ENCODE measurements at places on chromosomes 2 and 18.

DNA sequence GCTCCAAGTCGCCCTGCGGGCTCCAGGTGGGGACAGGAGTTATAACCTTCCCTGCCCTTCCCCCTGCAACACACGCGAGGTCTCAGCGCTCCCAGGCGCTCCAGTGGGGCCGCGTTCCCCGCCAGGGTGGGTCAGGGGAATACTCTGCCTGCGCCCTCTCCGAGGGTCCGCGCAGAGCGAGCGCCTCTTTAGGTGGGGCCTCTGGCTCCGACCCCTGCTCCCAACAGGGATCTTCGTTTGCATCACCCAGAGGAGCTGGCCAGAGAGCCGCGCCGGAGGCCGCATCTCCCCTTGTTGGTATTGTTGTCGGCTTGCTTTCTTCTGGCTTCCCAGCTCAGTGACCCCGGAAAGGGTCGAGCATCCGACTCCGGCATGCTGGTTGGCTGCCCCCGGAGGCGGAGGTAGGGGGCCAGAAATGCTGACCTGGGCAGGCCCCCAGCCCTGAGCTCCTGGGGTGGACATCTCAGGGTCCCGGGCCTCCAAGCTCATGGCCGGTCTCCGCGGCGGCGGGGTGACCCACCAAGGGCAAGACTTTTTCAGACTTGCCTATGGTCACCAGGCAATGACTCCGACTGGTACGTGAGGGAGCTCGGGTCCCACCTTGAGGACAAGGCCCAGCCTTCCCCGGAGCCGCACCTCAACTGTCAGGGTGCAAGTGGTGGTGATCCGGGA, 11.2 kb upstream of the EN1 start:
- DNase-seq: no peak

DNA sequence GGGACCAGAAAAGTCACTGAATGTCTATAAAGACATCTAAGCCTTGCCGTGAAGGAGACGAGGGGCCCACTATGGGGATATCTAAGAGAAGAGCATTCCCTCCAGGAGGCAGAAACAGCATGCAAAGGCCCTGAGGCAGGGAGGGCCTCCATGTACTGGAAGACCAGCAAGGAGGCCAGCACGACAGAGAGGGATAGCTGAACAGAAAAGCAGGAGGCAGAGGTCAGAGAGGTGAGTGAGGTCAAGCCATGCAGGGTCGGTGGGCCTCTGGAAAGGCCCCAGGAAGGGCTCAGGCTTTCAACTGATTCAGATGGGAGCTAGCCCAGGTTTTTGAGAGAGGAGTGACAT, 5.7 kb downstream of the TRABD2A start:
- DNase-seq: no peak

DNA sequence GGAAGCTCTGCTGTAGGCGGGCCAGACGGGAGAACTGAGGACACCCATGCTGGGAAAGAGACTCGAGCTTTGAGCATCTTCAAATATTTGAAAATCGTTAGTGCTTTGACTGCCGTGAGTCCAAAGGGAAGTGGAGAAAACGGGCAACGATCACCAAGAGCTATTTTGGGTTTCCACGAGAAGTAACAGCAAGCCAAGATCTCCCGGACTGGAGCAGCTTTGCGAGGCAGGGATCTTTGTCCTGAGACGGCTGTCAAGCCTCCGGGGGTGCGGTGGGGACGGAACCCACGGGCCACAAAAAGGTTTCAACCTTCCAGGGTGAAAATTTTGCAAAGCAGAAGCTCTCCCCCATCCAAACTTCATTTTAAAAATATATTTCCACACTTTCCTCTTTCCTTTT, 195.8 kb downstream of the NDUFA10 start:
- DNase-seq: no peak

DNA sequence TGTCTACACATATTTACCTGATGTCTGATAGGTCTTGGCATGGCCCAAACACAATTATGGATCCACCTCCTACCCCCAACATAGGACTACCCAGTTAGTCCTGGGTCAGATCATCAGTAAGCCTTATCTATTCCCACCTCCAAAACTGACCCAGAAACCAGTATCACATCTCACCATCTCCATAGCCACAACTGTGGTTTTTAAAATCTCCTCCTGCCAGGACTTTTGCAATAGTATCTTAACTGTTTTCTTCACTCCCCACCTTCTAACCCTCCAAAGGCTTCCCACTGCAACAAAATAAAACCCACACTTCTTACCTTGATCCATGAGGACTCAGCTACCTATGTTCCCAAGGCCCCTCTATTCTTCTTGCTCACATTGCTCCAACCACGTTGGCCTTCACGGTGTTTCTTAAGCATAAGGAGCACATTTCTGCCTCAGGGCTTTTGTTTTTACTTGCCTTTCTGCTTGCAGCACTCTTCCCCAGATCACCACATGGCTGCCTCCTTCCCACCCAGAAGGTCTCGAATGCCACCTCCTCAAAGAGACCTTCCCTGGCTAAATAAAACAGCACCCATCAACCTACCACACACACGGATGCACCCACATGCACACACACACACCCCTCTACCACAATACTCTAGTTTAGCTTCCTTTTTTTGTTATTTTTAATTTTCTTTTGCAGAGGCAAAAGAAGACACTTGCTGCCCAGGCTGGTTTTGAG, 125.9 kb upstream of the SLC1A4 start:
- DNase-seq: no peak

- no peak for DNase-seq
These were observed 142.3 kb downstream of the ABCA12 start for GRCh38 chr2:214995926-214996670.

DNA sequence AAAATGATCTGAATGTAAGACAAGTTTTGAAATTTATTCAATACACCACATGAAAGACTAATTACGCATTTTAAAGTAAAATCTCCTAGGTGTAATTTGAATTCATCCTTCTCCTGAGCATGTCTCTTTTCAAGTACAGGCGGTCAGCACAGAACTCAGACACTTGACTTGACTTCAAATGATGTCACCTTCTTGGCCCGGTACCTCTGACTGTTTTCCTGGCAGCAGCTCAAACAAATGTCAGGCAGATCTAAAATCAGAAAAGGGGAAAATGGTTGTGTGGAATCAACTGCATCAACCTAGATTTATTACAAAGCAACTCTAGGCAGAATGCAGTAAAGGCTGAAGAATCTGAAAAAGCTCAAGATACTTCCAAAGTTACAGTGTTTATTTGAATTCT, 11.4 kb upstream of the PROKR1 start:
- DNase-seq: no peak

GRCh38 chr2:46950314-46950713, 34.7 kb upstream of the MCFD2 start:
- no peak for DNase-seq

DNA sequence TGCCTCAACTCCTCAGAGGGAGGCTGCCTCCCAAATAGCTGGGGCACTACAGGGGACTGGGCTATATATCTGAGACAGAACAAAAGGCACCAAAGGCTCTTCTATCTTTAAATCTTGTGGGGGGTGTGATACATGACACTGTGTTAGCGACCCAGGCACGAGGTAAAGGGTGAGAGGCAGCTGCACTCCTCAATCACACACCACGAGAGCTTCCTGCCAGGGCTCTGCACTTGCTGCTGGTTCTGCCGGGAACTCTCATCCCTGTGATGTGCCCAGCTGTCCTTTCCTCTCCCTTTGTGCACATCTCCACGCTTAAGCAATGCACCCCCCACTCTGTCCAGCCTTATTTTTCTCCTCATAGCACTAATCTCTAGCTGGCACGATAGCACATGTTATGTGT, 32.4 kb downstream of the NPC1 start:
- DNase-seq: no peak

- no peak for DNase-seq
These were observed 50.0 kb downstream of the SLC8A1 start for GRCh38 chr2:40401896-40402295.

DNA sequence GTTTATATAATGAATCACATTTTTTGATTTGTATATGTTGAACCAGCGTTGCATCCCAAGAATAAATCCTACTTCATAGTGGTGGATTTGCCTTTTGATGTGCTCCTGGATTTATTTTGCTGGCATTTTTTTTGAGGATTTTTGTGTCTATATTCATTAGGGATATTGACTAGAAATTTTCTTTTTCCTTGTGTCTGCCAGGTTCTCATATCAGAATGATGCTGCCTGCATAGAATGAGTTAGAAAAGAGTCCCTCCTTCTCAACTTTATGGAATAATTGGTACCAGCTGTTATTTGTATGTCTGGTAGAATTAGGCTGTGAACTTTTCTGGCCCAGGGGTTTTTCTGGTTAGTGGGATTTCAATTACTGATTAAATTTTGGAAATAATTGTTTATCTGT, 457.4 kb upstream of the DSEL start:
- no peak for DNase-seq

DNA sequence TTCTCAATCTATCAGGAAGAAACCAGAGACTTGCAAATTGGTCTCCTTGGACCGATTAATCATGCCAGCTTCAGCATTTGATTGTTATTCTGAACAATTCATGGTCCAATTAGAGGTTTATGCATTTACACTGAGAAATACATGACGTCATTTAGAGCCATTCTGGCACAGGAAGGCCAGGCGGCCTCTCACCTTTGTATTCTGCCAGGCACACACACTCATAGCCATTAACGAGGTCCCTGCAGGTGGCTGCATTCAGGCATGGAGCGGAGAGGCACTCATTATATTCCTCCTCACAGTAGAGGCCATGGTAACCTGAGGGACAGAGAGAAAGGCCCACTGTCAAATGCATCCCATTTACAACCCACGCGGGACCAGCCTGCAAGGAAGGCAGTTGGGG, 146.8 kb upstream of the PID1 start:
- DNase-seq: no peak

- no peak for DNase-seq
These were observed 20.7 kb upstream of the TLK1 start for GRCh38 chr2:171181064-171182049.

DNA sequence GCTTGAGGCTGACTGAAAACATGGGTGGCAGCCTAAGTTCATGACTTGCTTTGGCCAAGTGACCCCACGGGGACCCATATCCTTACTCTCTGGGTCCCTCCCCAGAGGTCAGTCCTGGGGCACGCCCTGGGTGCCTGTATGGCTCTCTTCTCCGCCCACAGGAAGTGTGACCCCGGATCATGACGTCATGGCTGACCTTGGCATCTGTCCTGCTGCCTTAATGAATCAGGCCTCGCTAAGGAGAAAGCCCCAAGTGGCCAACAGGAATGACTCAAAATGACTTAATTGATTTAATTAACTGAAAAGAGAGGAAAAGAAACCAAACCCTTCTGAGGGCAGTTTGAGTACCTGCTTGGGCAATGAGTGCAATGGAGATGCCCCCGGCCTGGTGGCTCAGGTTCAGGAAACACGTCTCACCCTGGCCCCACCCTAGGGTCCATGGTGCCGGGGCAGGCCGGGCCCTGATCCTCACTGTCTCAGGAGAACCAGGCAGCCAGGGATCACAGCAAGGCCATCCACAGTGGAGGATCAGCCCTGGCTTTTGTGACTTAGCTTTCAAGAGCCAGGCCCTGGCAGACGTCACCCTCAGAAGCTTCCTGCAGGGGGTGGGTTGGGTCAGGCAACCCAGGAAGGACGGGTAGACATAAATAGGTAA, 112.0 kb downstream of the CYP26B1 start:
- DNase-seq: no peak

DNA sequence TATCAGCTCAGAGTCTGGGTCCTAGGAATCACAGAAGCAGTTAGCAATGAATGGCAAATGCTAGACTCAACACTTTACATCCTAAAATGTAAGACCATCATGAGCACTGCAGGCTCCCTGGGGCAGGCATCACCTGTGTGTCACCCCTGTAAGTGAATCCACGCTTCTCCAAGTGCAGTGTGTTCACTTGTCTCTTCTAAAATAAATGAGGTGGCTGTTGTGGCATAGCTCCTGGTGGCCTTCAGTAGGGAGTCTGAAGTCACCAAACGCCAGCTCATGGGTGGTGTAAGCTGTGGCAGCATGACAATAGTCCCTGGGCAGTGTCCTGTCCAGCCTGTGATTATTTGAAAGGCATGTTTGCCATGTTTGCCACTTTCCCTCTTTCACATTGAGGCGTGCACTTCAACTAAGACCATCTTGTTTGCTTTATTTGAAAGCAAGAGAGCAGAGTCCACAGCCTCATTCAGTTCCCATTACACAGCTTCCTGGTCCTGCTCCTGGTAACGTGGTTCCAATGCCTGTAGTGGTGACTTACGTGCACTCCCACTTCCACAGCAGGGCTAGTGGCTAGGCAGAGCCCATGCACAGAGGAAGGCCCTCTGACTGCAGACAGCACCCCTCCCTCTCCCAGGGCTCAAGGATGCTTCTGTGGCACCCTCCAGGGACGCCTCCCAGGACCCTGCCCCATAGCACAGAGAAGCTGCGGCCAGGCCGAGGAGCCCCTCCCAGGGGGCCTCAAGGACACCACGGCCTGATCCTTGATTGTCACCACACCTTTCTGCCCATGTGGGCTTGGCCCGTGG, 24.3 kb downstream of the COA5 start:
- DNase-seq: no peak

- no peak for DNase-seq
These were observed 87.1 kb downstream of the LAMA3 start for GRCh38 chr18:23776306-23776705.

DNA sequence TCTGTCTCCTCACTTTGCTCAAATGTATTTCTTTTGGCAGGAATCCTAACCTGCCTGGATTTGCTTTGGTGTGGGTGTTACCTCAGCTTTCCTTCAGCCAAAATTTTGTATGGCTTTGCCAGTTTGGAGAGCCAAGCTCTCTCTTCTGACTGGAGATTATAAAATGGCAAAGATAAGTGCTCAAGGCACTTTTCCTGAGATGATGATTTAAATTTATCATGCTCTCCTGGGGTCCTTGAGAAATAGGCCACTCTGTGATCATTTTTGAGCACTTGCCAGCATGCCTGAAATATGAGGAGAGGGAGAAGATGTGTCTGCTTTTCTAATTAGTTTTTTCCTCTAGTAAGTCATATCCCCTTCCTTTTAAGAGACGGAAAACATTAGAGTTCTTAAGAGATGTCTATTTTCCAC, 683.0 kb downstream of the SLC4A3 start:
- no peak for DNase-seq

GRCh38 chr2:37379881-37380296, 35.5 kb downstream of the QPCT start:
- DNase-seq: no peak

DNA sequence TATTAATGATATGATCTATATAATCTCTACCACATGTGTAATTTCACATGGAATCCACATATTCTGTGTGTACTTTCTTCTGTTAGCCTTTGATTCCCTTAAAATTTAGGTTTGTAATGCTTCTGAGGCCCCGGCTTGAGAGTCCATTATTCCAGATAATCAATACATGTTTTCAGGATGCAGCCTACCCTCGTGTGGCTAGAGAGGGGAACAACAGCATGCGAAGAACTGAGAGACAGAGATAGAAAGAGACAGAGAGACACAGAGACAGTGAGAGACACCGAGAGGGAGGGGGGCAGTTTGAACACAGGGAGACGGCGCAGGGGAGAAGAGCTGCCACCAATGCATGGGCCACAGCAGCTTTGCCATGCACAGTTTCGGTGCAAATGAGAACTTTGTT, 185.4 kb downstream of the SNTG2 start:
- DNase-seq: no peak

- no peak for DNase-seq
These were observed 122.1 kb downstream of the EML6 start for GRCh38 chr2:54845514-54845913.

GRCh38 chr2:10276481-10277292, 26.0 kb upstream of the HPCAL1 start:
- no peak for DNase-seq

GRCh38 chr2:46286715-46287114, 10.5 kb upstream of the EPAS1 start:
- no peak for DNase-seq

GRCh38 chr2:201932511-201932910, 101.1 kb upstream of the FZD7 start:
- no peak for DNase-seq

- no peak for DNase-seq
These were observed 77.3 kb downstream of the SOCS6 start for GRCh38 chr18:70366174-70366573.
